ENCODE measurements at places on chromosomes 3 and 15.

GRCh38 chr3:126348308-126348920 lies 8.8 kb downstream of the KLF15 start:
- no peak for DNase-seq

DNA sequence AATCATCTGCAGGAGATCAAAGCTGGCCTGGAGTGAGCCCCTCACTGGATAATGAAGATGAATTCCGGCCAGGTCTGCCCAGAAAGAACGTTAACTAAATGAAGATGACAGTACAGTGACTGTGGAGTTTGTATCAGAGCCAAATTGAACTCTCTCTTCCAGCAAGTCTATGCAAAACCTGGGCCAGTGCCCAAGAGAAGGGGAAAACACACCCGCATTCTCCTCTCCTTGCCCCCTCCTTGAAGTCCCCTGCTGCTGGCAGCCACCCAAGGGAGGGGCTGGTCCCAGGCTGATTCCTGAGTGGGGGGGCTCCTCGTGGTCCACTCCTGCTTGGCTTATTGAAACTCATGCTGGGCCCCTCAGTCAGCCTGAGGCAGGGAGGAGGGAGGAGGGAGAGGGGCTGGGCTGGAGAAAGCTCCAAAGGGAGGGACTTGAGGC lies 155.7 kb downstream of the RAB11A start:
- no peak for DNase-seq

- DNase-seq, result no peak
These were observed 113.8 kb downstream of the FRMD5 start for GRCh38 chr15:44081026-44082013.

GRCh38 chr3:74390121-74390877 lies 224.2 kb downstream of the CNTN3 start:
- DNase-seq, result no peak

DNA sequence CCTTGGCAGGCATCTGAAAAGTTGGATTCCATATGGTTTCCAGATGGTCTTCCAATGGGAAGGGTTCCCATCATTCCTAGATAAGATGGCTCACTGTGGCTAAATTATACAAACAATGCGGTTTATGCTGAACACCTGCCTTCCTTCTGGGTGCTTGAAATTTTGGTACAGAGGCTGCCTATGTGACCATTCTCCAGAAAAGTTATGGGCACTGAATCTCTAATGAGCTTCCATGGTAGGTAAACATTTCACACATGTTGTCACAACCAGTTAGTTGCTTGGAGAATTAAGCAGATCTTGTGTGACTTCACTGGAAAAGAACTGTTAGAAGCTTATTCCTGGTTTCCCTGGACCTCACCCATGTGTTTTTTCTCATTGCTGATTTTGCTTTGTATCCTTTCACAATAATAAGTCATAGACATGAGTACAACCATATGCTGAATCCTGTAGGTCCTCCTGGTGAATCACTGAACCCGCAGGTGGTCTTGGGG lies 30.1 kb downstream of the PLOD2 start:
- no peak for DNase-seq

GRCh38 chr15:49424954-49425353 lies 1.9 kb downstream of the FGF7 start:
- no peak for DNase-seq

DNA sequence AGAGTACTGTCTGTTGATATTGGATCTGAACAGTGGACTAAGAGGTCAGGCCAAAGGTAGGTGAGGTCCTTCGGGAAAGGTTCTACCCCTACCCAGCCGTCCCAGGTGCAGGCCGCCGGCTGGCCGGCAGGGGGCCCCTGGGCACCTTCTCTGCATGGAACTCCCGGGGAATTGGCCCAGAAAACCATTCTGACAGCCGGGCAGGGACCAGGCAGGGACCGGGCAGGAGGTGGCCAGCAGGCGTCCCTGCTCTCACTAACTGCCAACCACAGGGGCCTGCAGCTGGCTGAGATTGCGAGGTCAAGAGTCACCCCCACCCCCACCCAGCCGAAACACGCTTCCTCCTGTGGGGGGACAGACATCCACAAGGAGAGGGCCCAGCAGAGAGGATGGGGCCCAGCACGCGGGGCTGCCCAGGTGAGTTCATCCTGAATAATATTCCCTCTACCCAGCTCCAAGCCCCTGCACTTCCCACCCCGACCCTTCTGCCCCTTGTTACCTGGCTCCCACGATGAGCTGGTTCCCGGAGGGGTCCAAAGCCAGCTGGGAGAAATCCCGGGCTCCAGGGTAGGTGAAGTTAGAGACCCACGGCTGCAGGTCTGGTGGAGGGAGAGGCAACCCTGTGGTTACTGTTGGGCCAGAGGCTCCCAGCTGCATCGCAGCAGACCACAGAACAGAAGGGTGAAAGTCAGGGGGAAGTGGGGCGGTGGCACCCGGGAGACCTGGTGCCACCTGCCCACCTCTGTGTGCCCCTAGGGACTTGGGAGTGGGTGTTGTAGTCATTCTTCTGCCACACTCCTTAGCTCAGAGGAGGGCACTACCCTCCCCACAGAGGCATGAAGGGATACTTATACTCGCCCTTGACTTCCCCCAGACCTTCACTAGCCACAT lies 84.4 kb downstream of the SEMA5B start:
- DNase-seq, result peak; percentile 64

GRCh38 chr3:186520957-186521842 lies 23.0 kb downstream of the CRYGS start:
- DNase-seq, result no peak

DNA sequence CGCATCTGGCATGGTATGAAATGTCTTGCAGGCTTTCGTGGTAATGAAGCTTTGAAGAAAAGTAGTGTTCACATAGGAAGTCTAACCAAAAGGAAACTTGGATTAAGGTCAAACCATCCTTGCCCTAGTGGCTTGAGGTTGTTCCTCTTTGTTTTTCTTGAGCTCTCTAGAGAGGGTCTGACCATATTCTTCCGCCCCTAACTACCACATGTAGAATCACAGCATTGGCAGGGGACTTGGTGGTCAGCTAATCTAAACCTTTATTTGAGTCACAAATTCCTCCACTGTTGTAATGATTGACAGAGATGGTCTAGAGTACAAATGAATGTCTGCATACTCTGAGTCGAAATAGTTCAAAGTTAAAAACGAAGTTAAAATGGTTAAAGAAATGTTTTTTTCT lies 39.1 kb upstream of the PHLDB2 start:
- no peak for DNase-seq

DNA sequence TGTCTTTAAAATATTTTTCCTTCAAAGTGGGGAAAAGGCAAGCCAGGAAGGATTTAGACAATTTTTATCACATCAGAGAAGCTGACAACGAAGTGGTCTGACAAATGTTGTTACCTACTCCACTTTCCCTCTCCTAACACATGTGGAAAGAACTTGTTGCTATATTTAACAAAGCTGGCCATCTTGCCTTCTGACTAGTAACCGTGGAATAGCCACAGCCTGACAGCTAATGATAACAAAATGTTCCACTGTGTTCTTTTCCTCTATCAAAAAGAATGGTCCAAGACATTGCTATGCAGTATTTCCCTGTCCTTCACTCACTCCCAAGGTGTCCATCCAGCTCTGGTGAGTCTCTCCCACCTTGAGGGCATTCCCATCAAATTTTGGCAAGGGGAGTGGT lies 481.4 kb upstream of the THBS1 start:
- no peak for DNase-seq

DNA sequence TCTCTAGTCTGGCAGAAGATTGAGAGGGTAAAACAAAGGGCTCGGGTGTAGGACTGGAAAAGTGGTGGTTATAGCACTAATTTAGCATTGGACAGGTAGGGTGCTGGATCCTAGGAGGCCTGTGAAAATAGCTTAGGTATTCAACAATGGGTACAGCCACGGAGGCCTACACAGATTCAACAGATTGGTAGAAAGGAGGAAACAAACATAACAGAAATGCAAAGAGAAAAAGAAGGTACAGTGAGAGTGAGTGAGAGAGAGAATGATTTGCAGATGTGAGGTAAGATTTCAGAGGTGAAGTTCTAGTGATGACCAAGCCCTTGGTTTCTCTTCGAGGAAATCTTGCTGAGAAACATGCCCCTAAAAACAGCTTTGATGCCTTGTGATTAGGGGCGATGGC lies 37.9 kb downstream of the ADIPOQ start:
- no peak for DNase-seq

DNA sequence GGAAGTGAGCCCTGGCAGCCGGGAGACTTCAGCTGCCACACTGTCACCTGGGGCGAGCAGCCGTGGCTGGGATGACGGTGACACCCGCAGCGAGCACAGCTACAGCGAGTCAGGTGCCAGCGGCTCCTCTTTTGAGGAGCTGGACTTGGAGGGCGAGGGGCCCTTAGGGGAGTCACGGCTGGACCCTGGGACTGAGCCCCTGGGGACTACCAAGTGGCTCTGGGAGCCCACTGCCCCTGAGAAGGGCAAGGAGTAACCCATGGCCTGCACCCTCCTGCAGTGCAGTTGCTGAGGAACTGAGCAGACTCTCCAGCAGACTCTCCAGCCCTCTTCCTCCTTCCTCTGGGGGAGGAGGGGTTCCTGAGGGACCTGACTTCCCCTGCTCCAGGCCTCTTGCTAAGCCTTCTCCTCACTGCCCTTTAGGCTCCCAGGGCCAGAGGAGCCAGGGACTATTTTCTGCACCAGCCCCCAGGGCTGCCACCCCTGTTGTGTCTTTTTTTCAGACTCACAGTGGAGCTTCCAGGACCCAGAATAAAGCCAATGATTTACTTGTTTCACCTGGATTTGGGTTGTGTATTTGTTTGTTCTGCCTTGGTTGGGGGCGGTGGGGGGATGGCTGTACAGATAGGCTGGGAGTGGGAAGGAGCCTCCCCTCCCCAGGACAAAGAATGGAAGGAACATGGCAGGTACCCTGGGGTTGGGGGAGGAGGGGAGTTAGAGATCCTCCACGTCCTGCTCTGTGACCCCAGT lies 2.9 kb upstream of the GRM2 start:
- DNase-seq, result no peak

GRCh38 chr3:71109977-71110285 lies 473.6 kb downstream of the FOXP1 start:
- DNase-seq, result no peak

DNA sequence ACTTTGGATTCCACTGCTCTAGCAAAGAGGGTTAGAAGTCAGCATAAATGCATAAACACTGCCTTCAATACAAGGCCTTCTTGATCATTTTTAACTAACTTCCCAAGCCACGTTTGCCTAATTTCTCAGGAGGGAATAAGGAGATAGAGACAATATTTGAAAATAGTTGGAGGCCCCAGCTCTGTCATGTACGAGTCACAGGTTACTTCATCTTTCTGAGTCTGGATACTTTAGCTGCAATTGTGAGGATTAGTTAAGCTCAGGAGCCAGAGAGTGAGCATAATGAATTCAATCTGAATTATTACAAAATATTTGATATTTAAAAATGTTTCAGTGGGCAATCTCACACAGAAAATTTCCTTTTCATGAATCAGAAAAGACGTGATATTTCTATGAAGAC lies 298.9 kb downstream of the SHOX2 start:
- no peak for DNase-seq

GRCh38 chr3:27606537-27606936 lies 115.6 kb downstream of the EOMES start:
- no peak for DNase-seq

GRCh38 chr3:197008436-197009209 lies 21.0 kb downstream of the MELTF start:
- no peak for DNase-seq

DNA sequence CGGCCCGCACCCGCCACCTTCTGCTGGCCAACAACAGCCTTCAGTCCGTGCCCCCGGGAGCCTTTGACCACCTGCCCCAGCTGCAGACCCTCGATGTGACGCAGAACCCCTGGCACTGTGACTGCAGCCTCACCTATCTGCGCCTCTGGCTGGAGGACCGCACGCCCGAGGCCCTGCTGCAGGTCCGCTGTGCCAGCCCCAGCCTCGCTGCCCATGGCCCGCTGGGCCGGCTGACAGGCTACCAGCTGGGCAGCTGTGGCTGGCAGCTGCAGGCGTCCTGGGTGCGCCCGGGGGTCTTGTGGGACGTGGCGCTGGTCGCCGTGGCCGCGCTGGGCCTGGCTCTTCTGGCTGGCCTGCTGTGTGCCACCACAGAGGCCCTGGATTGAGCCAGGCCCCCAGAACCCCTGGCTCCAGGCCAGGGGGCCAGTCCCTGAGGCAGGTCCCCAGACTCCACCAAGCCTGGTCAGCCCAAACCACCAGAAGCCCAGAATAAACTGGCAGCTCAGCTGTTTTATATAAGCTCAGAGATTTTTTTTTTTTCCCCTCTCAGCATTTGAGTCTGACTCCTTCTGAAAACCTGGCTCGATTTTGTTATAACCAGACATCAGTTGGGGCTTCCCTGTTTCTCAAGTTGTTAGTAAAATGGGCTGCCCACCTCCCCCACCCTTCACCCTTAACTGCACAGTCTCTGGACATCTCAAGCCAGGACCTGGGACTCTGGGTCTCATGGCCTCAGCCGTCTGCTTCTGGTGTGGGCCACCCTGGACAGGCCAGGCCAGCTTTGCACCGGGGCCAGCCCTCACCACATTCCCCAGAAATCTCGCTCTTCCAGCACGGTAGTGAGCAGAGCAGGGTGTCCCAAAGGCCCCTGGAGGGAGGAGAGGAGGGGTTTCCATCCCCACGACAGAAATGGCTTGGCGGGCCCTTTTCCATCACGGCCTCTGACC lies 1.6 kb downstream of the GP9 start:
- DNase-seq, result no peak

GRCh38 chr3:148269816-148270215 lies 427.9 kb upstream of the AGTR1 start:
- DNase-seq, result no peak

DNA sequence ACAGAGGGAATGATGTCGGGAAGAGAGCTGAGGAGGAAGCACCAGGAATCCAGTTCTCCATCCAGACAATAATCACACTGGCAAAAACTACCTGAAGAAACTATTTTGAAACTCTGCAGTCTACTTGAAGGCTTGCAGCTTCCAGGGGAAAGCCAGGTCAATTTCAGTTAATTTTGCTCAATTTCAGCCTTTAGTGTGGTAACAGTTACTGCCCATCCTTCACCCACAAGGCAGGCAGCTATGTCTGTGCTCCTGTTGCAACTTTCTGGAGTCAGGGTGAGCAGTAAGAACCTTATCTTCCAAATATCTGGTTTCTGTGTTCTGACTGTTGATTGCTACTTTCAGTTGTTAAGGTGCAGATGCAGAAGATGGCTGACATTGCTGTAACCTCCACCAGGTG lies 221.7 kb downstream of the ADAMTS17 start:
- DNase-seq, result no peak

GRCh38 chr3:129596194-129597086 lies 10.0 kb downstream of the PLXND1 start:
- peak; percentile 53 for DNase-seq

GRCh38 chr15:70088887-70089691 lies 8.6 kb downstream of the TLE3 start:
- DNase-seq, result no peak

DNA sequence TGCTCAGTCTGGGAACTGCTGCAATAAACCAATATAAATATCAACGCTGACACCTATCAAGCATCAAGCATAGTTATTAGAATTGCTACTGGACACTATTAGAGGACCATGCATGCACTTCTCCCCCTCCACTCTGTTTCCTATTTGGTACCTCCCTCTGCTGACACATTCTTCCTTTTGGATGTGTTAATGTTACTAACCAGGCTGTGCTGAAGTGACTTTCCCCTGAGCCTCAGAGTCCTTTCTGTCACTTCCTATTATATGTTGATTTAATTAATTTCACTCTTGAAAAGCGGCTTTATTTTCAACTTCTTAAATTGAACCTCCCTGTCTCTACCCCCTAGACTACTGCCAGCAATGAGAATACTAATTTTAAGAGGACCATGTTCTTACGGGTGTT lies 379.1 kb downstream of the MCTP2 start:
- DNase-seq, result no peak

Measured in small intestine (tissue), 16 donors.